Activated CD4-positive, alpha-beta T cell treated with anti-CD3 and anti-CD28 coated beads, Interleukin-2, amount 10 ng/mL, durations not matched to agents 7 days and 5 days (primary cell): ENCODE measurements at places on chromosomes 3 and 15.
A peak's percentile ranks its signal among the peaks of the same experiment; 100 is the strongest.

- DNase-seq, result no peak
Measured at GRCh38 chr3:172702256-172702655, 8.6 kb downstream of the NCEH1 start.

- peak; percentile 49 for DNase-seq
Measured at GRCh38 chr3:52232279-52233107, 6.5 kb downstream of the TWF2 start.

DNA sequence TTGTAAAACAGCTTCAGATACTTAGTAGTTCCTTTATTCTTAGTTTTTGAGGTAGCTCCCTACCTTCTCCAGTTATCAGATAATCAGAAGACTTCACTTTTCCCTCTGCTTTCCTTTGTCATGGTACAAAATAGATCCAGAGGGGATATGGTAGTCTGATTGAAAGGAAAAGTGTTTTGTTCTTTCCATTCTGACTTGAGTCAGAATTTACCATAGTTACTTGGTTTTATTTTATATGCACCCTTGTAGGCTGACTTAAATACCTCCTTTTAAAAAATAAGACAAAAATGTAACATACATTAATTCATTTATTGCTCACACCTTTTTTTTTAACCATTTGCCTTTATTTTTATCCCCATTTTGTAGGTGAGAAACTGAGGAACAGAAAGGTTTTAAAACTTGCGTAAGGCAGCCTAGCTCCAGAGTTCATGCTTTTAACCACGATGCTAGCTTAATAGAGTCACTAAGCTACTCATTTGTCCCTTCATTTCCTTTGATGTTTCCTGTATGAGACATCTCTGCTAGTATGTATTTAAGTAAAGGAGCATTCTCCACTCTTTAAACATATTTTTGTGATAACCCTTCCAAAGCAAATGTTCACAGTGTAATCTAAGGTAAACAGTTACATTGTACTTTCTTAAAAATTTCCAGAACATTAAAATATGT is 187.5 kb downstream of the KLHL25 start:
- DNase-seq, result no peak

DNA sequence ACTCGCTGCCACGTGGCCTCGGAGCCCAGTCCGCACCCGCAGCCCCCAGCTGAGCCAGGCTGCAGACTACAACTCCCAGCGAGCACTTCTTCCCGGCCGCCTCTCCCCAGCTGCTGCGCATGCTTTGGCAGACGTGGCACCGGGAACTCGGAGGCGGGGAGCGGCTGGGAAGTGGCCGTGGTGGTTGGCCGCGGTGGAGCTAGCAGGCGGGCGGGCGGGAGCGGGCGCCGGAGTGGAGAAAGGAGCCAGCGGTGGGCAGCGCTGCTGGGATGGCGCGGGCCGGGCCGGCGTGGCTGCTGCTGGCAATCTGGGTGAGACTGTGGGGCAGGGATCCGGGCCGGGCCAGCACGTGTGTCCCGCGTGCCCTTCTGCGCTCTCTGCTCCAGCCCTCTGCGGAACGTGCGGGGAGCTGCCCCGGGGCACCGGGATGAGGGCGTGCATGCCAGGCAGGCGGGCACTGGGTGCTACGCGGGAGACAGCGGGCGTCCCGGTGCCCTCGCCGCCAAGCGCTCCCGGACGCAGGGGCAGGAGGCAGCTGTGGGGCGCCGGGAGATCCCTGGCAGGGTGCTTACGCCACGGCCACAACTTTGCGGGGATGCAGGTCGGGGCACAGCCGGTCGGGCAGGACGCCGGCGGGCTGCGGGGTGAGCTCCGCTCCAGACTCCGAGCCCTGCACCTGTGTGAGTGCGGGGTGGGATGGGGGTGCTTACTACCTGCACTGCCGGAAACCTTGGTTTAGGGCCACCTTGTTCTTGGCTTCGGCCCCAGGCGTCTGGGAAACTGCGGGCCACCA is at the start of gene PDIA5:
PDIA5 (plus strand) TSS at position 130 of the 793 bp plus-strand sequence; CDS start at position 270, 140 bp downstream.
- DNase-seq, result peak; percentile 59

- peak; percentile 2 for DNase-seq
Measured at GRCh38 chr15:101406526-101407195, 82.8 kb downstream of the PCSK6 start.

GRCh38 chr15:65902373-65902772 is 33.1 kb downstream of the RAB11A start:
- DNase-seq, result peak; percentile 9

DNA sequence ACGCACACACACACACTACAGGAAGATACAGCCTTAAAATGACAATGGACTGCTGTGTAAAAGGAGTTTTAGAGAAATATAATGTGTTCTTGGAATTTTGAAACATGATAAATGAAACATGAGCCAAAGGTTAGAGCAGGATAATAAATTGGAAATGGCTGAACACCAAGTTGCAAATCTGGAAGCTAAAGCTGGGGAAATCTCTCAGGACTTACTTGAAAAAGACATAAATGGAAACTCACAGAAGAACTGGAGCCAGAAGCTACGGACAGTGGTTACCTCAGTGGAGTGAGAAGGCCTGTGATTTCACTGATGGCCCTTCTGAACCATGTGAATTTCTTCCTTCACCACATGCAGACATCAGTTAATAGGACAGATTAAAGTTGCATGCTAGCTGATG is 37.3 kb upstream of the ATP10A start:
- DNase-seq, result no peak

- DNase-seq, result no peak
Measured at GRCh38 chr15:38274135-38274534, 21.5 kb downstream of the SPRED1 start.

GRCh38 chr3:139629033-139629432 is 48.7 kb downstream of the NMNAT3 start:
- DNase-seq, result peak; percentile 30

DNA sequence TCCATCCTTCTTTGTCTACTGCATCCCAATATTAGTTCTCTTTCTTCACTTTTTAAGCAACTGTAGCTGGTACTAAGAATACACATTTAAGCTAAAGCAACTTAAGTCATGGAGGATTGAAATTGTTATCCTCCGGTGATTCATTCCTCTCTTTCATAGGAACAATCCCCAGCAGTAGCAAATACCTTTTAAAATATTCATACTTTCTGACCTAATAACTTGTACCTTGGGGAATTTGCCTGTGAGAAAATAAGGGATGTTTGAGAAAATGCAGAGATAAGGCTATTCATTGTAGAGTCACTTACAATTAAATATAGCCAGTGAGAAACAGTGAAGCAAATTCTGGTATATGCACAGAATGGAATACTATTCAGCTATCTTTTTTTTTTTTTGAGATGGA is 66.0 kb downstream of the VPS13C start:
- no peak for DNase-seq

- no peak for DNase-seq
Measured at GRCh38 chr3:50317300-50317699, 5.2 kb downstream of the HYAL2 start.

- no peak for DNase-seq
Measured at GRCh38 chr15:92033723-92034122, 180.2 kb downstream of the SLCO3A1 start.
